CD4-positive, alpha-beta T cell treated with Interleukin-6 at 100 ng/mL for 8 hours (primary cell): ENCODE measurements at places on chromosomes 5 and 9.

- DNase-seq = no peak
Observed at GRCh38 chr5:130106480-130106879, 202.2 kb downstream of the CHSY3 start.

DNA sequence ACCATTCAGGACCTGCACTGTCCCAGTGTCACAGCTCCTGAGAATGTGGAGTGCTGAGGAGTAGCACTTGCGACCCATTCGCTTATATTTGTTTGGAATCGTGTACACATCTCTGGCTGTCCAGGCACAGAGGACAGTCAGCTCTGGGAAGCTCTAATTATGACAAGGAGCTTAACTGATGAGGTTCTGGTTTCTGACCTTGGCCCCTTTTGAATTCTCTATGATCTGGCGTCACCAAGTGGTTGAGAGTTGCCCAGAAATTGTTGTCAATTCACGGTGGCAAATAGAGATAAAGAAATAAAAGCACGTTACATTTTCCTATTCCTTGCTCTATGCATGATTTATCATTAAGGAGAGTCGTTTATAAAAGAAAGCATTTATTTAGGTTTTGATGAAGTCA lies 34.9 kb upstream of the LECT2 start:
- DNase-seq = no peak

DNA sequence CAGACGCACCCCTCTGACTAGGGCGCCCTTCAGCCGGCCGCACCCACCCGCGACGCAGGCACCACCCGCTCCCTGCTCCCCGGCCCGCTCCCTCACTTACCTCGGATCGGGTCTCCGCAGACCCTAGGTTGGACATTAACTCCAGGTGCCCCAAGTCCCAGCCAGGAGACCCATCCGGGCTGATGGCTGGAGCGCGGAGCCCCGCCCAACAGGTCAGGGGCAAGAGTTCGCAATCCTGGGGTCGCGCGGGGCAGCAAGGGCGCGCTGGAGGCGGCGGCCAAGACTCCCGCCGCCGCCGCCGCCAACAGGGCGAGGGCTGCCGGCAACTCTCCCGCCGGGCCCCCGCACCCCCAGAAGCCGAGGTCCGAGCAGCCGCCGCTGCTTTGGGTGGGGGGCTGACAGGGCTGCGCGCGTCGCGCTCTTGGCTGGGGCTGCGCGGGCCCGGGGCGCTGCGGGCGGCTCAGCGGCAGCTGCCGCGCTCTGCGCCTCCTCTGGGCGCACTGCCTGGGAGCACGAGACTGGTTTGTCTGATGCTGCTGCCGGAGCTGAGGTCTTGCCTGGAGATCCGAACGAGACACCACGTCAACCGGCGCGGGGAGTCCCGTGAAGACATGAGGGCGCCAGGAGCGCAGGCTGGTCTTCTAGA lies at the start of gene GDNF:
Gene GDNF, minus strand, starts transcription at position 635 of the 646 bp plus-strand sequence. CDS start 5,245 bp downstream, outside the sequence.
- no peak for DNase-seq

DNA sequence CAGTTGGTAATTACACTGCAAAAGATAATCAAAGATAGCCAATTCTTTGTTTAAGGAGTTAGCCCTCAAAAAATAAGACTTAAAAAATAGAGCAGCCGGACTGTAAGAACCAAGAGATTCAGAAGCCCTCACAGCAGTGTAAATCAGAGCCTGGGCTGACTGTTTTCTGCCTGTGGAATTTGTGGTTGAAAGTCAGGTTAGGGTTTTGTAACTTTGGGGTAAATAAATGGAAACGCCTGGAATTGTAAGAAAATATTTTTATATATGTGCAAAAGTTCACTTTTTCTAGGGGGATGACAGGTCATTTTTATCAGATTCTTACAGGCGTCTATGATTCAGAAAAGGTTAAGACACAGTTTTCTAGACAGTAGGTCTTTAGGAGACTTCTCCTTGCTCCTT lies 35.6 kb downstream of the KLHL3 start:
- DNase-seq = no peak

DNA sequence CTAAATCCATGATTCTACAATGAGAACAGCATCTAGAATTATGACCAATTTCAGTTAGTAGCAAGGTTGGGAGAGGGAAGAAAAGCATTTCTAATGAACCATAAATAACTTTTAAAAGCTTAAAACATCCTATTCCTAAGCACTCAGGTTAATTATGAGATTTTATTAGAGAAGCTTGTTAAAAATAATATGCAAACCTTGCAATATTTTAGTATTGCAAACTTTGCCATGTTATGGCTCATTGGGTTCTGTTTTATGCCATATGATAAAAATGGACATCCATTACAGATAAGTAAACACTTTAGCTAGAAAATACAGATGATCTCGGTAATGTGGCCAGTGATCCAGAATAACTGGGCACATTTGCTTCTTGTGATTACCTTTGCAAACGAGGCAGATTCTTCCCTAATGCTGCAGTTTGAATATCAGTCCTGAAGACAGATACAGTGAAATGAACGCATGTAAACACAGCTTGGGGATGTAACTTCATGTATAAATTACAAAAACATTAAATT lies 447.0 kb downstream of the PLK2 start:
- no peak for DNase-seq

DNA sequence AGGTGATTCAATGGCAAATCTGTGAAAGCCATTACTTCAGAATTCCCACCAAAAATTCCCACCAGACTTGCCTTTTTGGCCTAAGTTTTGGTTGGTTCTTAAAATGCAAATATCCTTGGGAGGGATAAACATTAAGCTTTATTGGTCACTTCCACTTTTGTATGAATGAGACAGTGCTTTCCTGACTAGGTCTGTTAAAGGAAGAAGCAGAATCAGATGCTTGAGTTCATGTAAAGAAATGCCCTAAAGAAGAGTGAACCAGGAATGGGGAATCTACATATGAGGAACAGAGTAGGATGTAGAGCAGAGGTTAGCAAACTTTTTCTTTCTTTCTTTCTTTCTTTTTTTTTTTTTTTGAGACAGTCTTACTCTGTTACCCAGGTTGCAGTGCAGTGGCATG lies 129.3 kb downstream of the GCNT1 start:
- DNase-seq = no peak

GRCh38 chr5:76960004-76960625 lies 7.3 kb downstream of the CRHBP start:
- DNase-seq = no peak

DNA sequence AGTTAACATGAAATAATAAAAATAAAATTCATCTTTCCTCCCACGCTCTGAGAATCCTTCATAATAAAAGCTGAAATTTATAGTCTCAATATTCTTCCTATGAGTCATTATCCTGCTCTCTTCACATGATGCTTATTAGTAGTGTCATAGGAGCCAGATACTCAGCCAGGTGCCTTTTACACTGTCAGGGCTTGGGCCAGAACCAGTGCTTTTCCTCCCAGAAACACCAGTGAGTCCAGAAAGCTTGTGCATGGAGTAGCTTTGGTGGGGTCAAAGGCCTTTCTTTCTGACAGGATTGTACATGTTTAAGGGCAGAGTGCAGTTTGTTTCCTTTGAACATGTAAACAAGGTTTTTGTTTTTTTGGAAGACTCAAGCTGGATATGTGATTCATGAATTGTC lies 6.8 kb downstream of the LSM11 start:
- no peak for DNase-seq

GRCh38 chr5:154547551-154547950 lies 69.5 kb upstream of the HAND1 start:
- DNase-seq = no peak

DNA sequence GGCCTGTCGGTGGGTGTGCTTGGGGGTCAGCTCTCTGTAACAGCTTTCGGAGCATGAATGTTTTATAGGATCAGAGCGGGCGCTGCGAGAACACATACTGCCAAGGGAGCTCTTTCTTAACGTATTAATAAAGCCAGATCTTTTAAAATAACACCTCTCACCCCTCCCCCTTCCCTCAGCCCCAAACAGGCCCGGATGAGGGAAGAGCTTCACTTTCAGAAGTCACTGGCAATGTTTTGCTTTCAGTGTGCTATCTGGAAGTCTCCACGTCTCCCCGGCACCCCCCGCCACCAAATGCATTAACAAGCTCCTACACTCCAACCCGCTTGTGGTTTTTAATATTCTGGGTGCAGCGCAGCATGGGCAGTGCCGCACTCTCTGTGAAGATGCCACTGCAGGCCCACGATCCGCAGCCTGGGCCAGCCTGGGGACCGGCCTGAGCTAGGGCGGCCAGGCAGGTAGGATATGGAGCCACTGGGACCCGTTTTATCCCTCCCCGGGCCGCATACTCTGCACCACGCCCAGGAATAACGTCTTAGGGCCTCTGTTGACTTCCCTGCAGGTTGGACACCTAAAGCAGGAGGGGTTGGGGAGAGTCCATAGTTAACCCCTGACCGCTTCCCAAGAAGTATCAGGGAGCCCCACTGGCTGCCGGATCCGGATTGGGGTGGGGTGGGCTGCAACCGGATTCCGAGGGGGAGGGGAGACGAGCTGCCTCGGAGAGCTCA lies 12.6 kb downstream of the NR2F1 start:
- DNase-seq = no peak

DNA sequence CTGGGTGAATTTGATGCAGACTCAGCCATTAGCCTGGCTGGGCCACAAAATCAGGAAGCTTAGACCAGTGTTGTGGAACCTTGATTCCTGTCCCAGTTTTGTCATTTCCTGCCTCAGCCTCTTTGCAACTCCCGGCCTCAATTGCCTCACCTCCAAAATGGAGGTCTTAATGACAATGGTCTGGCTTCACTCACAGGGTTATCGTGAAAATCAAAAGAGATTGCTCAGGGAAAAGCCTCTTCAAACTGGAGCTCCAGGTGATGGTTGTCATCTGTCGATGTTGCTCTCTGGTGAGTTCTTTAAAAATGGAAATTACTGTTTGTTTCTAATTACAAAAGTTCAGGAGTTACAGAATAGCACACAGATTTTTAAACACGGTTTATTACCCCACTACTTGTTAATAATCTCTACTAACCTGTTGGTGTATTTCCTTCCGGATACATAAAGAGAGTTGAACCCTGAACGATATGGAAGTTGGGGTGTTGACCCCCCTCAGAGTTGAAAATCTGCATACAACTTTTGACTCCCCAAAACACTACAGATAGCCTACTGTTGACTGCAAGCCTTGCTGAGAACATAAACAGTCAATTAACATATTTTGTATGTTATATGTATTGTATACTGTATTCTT lies 109.9 kb upstream of the CPEB4 start:
- no peak for DNase-seq

DNA sequence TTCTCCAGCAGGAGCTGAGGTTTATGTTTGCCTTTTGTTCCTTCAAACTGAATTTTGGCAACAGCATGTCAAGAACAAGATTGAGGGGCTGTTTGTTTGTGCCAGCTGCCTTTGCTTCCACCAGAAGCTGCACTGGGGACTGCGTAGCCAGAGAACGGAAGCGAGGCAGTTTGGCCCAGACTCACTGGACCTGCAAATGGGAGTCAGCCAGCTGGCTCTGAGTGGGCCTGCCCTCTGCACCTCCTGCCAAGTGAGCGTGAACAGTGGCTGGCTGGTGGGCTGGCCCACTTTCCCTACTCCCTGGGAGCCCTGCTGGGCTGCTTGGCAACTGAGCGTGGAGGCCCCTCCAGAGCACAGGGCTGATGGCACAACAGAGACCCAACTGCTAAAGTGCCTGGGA lies 111.6 kb downstream of the GALNT10 start:
- DNase-seq = no peak

DNA sequence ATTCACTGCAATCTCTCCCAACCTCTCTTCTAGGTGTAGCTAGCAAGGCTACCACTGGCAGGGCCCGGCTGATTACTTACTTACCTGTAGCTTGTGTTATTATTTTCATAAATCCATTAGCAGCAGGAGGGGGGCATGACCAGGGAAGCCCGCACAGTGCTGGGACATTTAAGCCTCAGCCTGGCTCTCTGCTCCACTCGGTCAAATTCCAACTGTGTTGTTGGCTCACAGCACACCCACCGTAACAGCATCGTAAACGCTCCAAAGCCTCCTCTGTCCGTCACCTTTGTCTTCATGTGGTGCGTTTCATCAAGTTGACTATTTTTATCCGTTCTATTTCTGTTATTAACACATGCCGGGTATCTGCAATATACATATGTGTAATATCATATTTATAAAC lies 264.7 kb downstream of the NSG2 start:
- no peak for DNase-seq

- no peak for DNase-seq
Observed at GRCh38 chr5:150847334-150847695, 994 bp downstream of the IRGM start.

DNA sequence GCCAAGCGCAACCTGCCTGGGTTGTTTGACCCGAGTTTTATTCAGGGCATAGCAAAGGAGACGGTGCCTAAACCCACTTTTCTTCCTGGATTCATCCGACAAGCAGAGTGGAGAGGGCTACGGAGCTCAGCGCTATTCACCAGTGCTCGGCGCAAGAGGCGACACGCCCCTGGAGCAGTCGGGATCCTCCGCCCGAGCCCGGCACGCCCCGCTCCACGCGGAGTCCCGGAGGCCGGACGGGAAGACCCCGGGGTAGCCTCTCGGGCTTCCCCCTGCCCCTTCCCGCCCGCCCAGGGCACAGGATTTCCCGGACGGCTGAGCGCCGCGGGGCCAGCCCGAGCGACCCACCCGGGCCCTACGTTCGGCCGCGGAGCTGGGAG lies 427 bp downstream of the SERINC5 start:
- peak; percentile 26 for DNase-seq

GRCh38 chr9:121376214-121376830 lies 6.3 kb upstream of the STOM start:
- DNase-seq = no peak

- DNase-seq = no peak
Observed at GRCh38 chr5:114297915-114298314, 64.0 kb upstream of the KCNN2 start.

DNA sequence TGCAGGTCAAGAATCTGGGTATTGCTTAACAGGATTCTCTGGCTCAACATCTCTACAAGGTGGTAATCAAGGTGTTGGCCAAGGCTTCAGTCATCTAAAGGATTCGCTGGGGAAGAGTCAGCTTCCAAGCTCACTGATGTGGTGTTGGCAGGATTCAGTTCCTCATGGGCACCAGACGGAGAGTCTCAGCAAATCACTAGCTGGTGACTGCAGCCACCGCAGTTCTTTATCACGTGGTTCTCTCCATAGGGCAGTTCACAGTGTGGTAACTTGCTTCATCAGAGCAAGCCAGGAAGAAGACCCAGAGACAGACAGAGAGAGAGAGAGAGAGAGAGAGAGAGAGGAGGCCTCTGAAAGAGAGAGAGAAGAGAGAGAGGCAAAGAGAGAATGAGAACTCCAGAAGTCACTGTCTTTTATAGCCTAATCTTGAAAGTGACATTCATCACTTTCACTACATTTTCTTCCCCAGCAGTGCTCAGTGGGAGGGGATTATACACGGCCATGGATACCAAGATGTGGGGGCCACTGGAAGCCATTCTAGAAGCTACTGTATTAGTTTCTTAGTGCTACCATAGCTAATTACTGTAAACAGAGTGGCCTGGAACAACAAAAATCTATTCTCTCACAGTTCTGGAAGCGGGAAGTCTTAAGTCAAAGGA lies 109.2 kb upstream of the SMIM23 start:
- DNase-seq = no peak

DNA sequence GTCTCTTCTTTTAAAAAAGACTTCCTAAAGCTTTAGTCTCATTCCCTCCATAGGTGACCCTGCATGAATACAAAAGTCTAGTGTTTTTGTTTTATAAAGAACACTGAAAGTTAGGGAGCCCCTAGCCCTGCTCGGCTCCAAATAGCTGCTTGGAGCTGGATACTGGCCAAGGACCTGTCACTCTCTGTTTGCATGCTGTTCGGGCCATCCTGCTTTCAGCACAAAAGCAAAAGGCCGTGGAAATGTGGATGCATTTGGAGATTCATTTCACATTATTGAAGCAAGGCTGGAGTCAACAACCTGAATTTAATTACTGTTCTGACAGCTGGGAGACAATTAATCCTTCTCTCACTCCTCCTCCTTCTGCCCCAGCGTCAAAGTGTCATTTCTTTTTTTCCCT lies 151.7 kb upstream of the NMUR2 start:
- no peak for DNase-seq
